ENCODE measurements at places on chromosomes 13 and 19.
A peak's percentile ranks its signal among the peaks of the same experiment; 100 is the strongest.

DNA sequence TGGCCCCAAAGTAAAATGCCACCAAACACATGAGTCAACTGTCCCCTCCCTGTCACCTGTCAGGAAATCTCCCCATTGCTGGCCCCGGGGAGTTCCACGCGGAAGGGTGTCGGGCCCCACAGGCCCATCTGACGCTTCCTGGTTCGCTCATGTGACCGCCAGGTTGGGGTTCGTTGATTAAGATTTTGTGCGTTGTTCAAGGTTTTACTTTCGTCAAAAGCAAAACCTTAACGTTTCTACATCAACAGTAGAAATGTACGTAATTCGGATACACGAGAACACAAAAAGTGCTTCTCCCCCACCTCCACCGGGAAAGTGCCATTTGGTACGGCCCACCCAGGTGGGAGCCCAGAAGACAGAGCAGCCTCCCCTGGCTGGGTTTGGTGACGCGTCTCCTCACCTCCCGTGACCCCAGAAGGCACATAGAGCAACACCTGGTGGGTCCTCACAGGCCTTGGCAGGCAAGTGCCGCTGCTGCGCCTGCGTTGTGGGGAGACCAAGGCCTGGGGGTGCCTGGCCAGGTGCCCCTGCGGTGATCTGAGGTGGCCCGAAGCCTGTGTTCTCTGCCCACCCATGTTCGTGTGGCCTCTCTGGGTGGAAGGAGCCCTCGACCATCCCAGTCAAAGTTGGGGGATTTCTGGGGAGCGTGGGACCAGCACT, 161.6 kb downstream of the KDM4B start:
- no peak for DNase-seq

DNA sequence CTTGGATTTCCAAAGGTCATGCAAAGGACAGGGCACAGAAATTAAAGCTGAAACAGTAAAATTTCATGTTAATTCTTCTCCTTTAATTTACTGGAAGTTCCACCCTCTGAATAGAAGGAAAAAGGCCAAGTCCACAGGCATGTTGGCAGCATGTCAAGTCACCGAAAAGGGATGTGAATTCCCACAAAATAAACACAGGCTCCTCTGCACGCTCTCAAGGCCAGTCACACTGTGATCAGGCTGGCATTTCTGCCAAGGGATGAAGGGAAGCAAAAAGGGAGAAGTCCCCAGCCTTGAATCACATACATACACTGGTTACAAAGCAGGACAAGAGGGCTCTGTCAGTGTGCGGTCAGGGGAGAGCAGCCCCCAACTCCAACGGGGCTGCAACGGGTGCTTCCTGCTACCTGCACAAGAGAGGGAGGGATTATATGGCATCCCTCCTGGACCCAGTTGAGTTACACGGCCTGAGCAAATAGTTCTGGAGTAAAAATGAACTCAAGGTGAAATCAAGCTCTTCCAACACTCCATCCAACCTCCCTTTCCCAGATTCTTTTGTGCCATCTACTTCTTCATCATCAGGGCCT, 6.9 kb downstream of the DCLK1 start:
- no peak for DNase-seq

DNA sequence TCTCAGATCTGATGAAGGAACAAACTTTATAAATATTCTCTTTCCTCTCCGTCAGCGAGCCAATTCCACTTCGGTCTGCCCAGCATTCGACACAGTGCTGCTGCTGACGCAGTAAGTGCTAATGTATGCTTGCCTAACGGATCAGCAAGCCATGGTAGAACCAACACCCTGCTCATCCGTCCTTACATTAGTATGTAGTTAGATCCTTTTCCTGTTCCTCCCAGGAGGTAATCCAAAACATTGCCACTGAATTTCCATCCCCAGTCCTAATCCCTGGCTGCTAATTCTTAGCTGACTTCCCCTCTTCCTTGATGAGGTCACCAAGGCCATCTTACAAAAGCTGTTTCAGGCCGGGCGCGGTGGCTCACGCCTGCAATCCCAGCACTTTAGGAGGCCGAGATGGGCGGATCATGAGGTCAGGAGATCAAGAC, 88.0 kb downstream of the STARD13 start:
- DNase-seq: no peak

- peak; percentile 31 for DNase-seq
Observed at GRCh38 chr13:82010780-82011179, 1669.9 kb upstream of the SPRY2 start.

Data from mesenchymal stem cell (in vitro differentiated cells and primary cell).